ENCODE measurements at places on chromosomes 5 and 9.

DNA sequence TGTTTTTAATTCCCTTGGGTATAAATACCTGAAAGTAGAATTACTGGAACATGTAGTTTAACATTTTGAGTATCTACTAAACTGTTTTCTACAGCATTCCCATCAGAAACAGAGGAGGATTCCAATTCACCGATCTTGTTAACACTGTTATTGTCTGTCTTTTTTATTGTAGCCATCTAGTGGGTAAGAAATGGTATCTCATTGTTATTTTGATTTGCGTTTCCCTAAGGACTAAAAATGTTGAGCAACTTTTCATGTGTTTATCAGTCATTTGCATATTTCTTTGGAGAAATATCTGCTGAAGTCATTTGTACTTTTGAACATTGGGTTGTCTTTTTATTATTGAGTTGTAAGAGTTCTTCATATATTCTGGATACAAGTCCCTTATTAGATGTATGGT is 135.2 kb upstream of the NFIL3 start:
- DNase-seq: no peak

DNA sequence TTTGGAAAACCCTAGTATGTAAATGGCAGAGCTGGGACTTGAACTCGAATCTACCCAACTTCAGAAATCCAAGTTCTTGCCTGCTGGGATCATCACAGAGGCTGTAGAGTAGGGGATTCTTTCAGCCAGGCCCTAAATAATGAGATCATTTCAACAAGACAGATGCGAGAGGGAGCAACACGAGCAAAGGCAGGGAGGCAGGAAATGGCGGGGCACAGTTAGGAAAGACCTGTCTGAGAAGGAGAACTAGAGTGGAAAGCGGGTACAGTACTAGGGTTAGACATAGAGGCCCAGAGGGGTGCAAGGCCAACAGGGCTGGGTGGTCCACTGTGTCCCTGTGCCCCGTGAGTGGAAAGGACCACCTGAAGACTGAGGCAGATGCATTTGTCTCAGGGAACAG is 46.1 kb downstream of the MVB12B start:
- peak; percentile 15 for DNase-seq

- no peak for DNase-seq
Measured at GRCh38 chr5:178332210-178332641, 99.6 kb upstream of the PHYKPL start.

DNA sequence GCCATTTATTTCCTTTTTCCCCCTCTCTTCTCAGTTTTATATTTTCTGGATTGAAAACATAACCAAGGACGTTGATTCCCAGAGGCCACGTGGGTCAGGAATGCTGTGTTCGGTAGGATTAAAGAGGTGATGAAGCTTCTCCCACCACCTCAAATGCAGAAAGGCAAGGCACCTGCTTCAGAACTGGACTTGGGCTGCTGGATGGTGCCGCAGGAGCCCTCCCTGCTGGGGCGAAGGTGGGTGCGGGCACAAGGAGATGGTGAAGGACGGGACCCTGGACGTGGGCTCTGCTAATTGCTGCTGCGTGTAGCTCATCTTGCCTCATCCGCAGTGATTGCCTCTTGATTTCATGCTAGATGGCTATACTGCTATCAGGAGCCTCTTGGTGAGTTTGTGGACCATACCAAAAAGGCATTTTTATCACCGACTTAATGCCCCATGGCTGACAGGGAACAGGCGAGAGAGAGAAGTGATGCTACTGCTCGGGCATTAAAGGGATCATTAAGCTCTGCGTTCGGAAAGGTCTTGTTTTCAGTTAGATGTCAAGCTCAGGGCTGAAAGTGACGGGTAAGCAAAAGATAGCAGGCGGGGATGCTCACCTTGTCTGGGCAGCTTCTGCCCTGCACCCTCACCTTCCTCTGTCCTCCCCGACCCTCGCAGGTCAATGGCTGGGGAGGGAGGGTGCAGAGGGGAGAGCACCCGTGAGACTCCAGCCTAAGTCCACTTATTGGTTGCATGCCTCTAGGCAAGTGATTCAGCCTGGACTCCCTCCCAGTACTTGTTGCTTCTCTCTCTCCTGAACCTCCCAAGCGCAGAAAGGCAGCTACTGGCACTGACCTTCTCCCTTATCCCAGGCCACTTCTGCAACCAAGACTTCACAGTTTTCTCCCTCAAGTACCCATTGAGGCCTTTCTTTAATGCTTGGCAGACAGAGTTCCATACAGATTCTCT is 71.6 kb upstream of the FSTL4 start:
- no peak for DNase-seq

- peak; percentile 69 for DNase-seq
Measured at GRCh38 chr9:111938427-111938800, 41.8 kb downstream of the UGCG start.

DNA sequence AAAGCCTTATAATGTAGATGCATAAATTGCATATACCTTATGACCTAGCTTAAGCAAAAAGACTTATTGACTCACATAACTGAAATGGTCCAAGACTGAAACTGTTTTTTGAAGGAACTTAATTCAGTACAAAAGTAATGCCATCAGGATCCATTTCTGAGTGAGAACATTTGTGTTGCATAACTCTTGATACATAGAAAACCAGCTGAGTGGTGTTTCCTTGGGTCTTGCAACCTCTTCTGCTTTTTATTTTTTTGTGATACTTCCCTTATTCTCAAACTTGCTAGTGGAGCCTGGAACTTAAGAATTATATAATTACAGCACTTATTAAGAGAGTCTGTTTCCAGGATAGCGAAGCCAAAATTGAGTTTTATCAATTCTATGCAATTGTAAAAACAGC is 272.0 kb downstream of the MAN2A1 start:
- DNase-seq: peak; percentile 96

DNA sequence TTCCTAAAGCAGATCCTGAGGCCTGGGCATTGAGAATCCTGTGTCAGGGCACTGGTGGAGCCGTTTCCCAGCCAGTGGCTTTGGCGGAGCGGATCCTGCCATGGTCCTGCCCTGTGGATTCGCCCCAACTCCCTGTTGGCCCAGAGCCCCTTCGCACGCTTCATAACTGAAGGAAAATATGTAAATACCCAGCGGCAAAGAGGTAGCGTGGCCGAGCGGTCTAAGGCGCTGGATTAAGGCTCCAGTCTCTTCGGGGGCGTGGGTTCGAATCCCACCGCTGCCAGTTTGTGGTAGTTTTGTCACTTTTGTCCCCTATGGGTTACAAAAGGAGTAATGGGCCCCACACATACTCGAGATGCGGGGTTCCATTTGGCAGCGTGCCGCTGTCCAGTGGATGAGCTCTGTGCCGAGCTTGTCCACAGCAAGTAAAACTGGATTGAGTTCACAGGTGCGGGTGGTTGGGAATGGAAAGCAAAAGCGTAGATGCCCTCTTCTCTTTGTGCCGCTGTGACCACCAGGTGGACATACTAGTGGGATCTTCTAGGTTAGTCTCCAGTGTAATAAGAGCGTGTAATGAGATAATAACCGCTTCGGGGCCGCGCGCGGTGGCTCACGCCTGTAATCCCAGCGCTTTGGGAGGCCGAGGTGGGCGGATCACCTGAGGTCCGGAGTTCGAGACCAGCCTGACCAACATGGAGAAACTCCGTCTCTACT is 17.3 kb downstream of the TRIM7 start:
- no peak for DNase-seq

DNA sequence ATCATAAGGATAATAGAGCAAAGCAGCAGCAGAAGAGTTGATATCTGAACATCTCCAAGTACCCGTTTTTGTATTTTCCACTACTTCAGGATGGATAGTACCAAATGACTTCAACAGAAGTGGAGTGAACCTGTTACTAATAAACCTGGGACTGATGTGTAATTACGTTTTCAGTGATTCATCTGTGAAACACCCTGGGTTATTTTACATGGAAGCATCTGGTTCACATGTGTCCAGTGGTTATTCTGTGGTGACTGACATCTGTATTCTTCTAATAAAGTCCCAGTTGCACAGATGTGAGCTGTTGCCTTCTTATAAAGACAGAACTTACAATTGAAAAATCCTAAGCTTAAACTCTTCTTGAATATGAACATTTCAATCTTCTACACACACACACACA is 139.7 kb upstream of the VCAN start:
- no peak for DNase-seq

GRCh38 chr9:95181226-95181818 is 136.2 kb downstream of the FANCC start:
- DNase-seq: no peak

- DNase-seq: no peak
Measured at GRCh38 chr5:5986492-5987178, 391.7 kb downstream of the MED10 start.

DNA sequence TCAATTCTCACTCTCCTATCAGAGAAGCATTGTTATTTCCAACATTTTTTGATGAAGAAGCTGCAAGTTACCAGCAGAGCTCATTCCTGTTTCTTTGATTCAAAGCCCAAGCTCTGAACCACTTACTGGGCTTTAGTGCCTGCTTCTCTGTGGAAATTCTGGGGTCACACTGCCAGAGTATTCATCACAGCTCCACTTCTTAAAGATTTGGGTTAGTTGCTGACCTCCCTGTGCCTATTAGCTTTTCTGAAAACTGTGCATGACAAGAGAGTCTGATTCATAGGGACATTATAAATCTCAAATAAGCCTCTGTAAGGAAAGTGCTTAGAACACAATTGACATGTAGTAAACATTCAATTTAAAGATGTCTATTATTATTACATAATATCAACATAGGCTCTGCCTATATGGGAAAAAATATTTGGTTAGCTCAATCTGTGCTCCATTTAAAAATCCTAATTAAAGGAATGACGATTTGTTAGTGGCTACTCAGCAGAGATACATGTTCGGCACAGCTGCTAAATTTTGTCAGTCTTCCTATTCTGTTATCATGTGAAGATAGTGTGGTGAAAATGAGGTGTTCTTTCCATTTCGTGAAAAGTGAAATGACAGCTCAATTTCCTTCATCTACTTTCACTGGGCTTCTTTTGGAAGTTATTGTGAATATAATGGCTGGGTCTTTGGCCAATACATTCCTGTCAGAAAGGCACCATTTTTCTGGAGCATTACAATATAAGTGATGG is 293.0 kb downstream of the KCTD16 start:
- DNase-seq: no peak

DNA sequence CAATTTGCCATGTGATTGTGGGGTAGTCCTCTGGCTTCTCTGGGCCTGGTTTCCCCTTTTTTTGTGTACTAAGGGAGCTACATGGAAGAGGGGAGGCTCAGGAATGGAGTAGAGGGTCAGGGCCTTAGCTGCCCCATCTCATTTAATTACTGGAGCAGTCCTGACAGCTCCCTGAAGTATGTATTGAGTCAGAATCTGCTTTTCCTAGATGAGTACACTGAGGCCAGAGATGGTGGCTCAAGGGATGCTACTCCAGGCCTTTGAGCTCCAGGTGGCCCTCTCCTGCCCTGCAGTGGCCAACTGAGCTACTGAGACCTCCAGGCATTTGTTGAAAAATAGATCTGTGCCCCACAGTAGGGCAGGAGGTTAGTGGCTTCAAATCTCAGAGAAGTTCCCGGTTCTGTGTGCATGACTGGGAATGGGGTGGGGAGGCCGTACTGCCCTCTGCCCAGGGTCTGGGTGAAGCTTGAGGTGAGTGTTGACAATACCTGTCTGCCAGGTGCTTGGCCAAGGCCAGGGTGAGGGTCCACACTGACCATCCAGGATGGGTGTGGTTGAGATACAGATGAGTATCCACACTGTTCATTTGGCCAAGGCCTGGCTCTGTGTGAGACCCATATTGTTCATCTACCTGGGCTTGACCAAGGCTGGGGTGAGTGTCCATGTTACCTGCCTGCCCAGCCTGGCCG is 45.7 kb downstream of the CXXC5 start:
- DNase-seq: no peak

GRCh38 chr5:110053824-110054223 is 364.1 kb downstream of the MAN2A1 start:
- DNase-seq: no peak

GRCh38 chr5:179964015-179964414 is 56.3 kb upstream of the TBC1D9B start:
- DNase-seq: no peak

GRCh38 chr5:78041805-78042204 is 252.7 kb downstream of the AP3B1 start:
- no peak for DNase-seq

GRCh38 chr9:8890695-8891094 is 1091.1 kb upstream of the DMAC1 start:
- peak; percentile 75 for DNase-seq

DNA sequence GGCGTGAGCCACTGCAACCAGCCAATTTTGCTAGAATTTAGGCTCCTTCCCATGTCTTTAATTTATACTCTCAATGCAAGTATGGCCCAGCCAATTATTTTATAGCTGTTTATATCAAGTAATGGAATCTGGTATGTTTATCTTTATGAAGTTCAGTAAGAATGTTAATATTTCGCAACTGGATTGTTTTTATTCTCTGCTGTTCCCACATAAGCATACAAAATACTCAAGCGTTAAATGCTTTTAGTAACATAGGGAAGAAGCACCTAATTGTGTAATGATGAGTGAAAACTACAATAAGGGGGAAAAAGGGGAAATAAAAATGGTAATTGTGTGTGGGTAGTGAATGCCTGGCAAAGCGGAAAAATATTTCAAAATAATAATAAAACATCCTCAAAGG is 21.3 kb downstream of the PWWP2A start:
- DNase-seq: peak; percentile 94

GRCh38 chr9:116425244-116425643 is 261.9 kb upstream of the TRIM32 start:
- no peak for DNase-seq
